Right lobe of liver (tissue), 6 donors: ENCODE measurements at places on chromosomes 1 and 21. TPM values are rescaled to one million over a fixed set of nuclear protein-coding genes. Genes with fewer than 3 reads are reported as not detected.

LCK gene
- total RNA-seq: 0.73 TPM

CNR2 gene
- total RNA-seq: 0.05 TPM

NPR1 gene
- total RNA-seq: 14.4 TPM

RAD54L gene
- total RNA-seq: 0.73 TPM

MROH9 gene
- not detected for total RNA-seq

HSD3B2 gene
- total RNA-seq: not detected

CLCA1 gene
- total RNA-seq: not detected

ATP1A4 gene
- not detected for total RNA-seq

ALG14 gene
- 6.7 TPM for total RNA-seq

CEP104 gene
- 27.7 TPM for total RNA-seq

IER5 gene
- total RNA-seq: 6.2 TPM

TXLNA gene
- 39.6 TPM for total RNA-seq

CLCA4 gene
- total RNA-seq: 0.07 TPM

PKP1 gene
- total RNA-seq: not detected

ARHGAP30 gene
- 3.1 TPM for total RNA-seq

CHI3L2 gene
- 0.19 TPM for total RNA-seq

LRRN2 gene
- total RNA-seq: 0.37 TPM

ATP6V1G3 gene
- not detected for total RNA-seq

EPHA2 gene
- total RNA-seq: 6.0 TPM

PLEKHA6 gene
- total RNA-seq: 16.6 TPM

OR2T8 gene
- total RNA-seq: not detected

FCRL6 gene
- total RNA-seq: not detected

GJA9 gene
- total RNA-seq: not detected
